ENCODE measurements at places on chromosomes 12 and 14.

- no peak for DNase-seq
Measured at GRCh38 chr12:66456612-66457011, 154.3 kb downstream of the HELB start.

DNA sequence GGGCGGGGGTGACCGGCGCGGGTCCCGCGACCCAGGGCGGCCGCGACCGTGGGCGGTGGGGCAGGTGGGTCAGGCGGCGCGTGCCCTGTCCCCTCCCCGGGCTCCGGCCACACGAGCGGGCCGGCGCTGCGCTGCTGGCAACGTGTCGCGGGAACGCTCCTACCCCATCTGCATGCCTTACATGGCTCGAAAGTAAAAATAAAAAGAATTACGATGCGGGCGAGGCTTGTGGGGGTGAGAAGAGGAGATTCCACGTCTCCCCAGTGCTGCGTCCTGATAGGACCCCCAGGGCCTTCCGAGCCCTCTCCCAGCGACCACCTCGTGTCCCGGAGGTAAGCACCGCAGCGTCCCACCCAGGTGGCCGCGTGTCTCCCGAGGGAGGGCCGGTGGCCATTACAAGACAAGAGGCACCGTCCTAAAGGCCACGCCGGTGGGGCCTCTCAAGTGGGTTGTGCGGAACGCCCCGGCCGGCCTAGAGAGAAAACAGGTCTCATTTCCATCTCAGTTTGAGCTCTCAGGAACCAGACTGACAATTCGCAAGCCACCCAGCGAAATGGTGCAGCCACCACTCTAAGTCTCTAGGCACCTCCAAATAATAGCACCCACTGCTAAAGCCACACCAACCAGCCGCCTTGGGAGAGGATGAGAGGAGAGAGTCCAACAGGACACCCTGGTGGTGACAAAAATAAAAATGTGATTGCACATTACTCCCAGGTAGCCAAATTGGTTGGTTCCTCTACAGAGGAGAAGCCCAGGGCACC, 612 bp upstream of the FOXN3 start:
- DNase-seq: peak; percentile 61

DNA sequence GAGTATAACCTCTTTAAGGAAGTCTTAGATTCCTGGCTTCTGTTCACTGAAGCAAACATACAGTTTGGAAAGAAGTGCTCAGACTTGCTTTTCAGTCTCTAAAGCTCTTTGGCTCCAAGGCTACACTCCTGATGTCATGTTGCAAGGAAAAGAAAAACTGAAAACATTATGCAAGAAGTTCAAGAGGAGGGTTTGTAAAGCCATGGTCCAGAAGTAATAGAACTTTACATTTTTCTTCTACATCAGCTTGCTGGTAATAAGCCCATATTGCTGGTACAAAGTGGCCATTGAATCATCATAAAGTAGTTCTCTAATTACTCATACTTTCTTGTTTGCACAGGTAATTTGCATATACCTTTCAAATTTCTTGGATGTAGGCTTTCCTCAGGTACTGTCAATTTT, 83.6 kb downstream of the BBS10 start:
- DNase-seq: no peak

GRCh38 chr12:12521888-12522287, 40.8 kb downstream of the DUSP16 start:
- DNase-seq: no peak

DNA sequence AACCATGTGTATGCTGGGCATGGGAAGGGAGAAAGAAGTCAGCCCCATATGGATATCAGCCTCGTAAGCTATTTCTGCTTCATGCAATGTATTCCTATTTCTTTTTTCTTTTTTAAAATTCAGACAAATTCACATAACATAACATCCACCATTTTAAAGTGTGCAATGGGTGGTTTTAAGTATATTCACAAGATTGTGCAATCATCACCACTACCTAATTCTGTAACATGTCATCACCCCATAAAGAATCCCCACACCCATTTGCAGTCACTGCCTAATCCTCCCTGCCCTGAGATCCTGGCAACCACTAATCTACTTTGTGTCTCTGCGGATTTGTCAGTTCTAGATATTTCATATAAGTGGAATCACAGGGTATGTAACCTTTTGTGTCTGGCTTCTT, 9.5 kb downstream of the POMT2 start:
- no peak for DNase-seq

GRCh38 chr14:76784266-76784874, 23.1 kb downstream of the VASH1 start:
- no peak for DNase-seq

GRCh38 chr14:65574611-65575010, 162.1 kb downstream of the FUT8 start:
- no peak for DNase-seq

- no peak for DNase-seq
Measured at GRCh38 chr12:109910254-109910968, 10.3 kb downstream of the TCHP start.

All from NCI-H2081 treated with DMSO at 0.1 percent for 48 hours (cell line).